Amniotic epithelial cell (primary cell): ENCODE measurements at places on chromosomes 6 and 20.

- no peak for DNase-seq
Measured at GRCh38 chr20:58208944-58209343, 19.5 kb downstream of the ANKRD60 start.

GRCh38 chr20:42749556-42749955 is 440.1 kb downstream of the PTPRT start:
- DNase-seq = no peak

DNA sequence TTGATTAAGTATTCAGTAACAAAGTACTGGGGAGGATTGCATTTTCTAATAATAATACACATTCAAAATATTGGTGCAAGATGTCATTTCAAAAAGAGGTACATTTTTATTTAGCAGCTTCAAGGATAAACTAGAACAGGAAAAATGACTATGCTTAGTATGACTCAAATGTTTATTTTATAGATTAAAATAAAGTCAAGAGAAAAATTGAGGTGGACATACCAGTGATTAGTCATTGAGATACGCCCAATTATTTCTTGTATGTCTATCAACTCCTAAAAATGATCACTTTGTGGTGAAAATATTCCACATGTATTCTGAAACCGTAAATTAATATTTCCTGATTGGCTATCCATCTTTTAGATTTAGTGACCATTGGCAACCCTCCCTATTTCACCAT is 96.7 kb downstream of the PHF3 start:
- peak; percentile 12 for DNase-seq

DNA sequence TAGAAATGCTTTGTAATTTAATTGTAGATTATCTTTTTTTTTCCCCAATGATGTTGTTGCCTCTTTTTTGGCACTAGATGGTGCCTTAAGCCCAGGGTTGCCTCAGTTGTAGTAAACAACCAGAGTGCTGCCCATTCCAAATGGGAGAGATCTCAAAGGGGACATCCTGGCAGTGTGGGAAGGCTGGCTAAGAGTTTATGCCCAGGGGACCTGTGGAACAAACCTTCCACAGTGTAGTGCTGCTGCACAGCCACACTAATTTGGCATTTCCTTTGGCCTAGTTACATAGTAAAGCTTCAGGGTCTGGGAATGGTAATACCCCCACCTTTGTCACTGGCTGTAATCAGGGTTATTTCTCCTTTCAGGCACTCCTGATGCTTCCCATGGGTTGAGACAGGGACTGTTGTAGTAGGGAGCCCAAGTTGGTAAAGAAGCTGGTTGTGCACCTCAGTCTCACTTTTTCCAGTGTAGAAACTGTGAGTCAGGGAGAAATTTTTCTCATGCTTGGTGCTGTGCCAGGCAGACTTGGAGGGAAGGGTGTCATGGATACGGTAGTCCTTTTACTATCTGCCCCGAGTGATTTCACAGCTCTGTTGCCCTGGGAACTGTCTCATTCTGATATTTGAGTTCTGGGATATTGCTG is 177.8 kb upstream of the ECI2 start:
- peak; percentile 96 for DNase-seq

- DNase-seq = peak; percentile 58
Measured at GRCh38 chr6:46299253-46299652, 128.5 kb upstream of the ENPP5 start.

- no peak for DNase-seq
Measured at GRCh38 chr20:2866236-2866635, 7.0 kb upstream of the PTPRA start.

DNA sequence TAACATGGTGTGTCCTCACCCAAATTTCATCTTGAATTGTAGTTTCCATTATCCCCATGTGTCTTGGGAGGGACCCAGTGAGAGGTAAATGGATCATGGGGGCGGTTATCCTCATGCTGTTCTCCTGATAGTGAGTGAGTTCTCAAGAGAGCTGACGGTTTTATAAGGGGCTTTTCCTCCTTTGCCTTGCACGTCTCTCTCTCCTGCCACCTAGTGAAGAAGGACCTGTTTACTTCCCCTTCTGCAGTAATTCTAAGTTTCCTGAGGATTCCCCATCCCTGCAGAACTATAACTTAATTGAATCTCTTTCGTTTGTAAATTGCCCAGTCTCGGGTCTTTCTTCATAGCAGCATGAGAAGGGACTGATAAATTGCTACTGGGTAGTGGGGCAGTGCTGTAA is 789.3 kb downstream of the FRK start:
- no peak for DNase-seq

DNA sequence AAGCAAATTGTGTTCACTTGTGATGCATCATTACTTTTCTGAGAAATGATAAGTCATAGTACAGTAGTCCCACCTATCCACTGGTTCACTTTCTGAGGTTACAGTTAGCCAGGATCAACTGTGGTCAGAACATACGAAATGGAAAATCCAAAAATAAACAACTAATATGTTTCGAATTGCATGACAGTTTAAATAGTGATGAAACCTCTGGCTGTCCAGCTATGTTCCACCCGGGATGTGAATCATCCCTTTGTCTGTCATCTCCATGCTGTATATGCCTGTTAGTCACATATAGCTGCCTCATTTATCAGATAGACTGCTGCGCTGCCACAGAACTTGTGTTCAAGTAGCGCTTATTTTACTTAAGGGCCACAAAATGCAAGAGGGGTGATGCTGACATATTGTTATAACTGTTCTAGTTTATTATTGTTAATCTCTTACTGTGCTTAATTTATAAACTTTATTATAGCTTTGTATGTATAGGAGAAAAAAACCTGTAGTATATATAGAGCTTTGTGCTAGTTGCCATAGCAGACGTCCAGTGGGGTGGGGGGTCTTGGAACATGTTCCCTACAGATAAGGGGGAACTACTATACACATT is 29.2 kb downstream of the AFDN start:
- DNase-seq = peak; percentile 99

DNA sequence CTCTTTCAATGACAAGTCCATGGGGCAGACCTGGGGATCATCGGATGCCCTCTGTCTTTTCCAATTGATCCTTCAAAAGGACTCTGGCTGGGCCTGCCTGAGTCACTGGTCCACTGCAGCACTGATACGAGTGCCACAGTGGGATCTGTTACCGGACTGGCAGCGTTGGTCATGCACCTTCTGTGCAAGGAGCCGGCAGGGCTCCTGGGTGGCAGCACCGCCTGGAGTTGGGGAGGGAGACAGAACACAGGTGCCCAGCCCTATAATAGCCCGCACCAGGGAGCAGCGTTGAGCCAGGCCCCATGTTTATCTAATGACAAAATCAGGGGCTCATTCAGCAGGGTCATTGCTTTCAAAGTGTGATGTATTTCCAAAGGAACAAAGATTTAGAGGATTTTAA is 64.2 kb upstream of the NXT1 start:
- no peak for DNase-seq
